ENCODE measurements at places on chromosomes 2 and 18.

- DNase-seq = no peak
Observed at GRCh38 chr18:76679259-76679658, 143.1 kb upstream of the ZNF236 start.

DNA sequence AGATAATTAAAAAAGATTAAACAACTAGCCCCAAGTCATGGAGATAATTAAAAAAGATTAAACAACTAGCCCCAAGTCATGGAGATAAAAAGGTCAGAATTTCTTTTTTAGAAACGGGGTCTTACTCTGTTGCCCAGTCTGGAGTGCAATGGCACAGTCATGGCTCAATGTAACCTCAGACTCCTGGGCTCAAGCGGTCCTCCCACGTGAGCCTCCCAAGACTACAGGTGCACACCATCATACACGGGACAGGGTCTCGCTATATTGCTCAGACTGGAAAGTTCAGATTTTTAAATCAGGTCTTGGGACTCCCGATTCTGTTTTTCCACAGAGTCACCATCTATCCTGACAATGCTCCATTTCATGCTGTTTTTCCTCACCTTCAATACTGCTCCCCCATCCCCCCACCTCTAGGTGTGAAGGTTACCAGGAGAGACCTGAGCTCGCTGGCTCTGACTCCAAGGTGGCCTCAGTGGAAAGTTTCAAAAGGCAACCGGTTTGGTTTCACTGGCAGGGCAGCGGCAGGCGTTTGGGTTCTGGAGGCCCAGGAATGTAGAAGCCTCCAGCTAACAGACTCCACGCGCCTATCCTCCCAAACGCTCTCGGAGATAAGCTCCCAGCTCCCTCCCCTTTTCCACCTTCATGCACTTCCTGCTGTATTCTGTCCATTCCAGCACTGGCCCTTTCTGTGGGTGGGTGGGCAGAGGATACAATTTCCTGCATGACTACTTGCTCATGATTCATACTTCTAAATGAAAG, 2.9 kb upstream of the SEMA4C start:
- no peak for DNase-seq

GRCh38 chr2:44902217-44903137, 39.0 kb upstream of the SIX3 start:
- no peak for DNase-seq

DNA sequence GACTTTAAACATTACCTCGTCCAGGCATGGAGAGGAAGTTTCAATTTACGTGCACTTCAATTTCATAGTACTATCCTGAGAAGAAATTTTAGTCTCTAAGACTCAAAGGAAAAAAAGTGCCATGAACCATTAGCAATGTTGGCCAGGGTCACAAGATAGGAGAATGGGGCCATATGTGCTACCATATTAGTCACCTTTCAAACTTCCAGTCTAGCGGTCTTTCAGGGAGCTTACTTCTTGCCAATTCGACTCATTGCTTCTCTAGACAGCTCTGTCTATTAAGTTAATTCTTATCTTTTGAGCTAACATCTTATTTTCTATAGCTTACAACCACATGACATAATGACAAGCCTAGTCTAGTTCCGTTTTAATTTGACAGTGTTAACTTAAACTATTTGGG, 129.1 kb downstream of the ANKRD44 start:
- DNase-seq = no peak

DNA sequence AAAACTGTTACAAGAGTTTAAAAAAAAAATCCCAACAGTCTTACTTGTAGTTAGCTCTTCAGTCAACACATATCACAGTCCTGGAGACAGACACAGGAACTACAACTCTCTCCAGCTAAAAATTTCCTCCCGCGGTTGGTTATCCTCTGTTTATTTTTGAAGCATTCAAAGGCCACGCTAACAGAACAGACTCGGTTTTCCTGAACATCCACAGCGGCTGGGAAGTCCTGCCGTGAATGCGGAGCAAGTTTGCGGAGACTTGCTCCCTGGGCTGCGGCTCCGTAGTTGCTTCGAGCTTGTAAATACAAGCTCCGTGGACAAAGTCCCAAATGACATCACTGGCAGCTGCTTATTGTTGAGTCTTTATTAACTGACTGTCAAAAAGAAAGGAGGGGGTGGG, at the start of gene NCKAP5:
Gene NCKAP5, minus strand, starts transcription at position 292 of the 400 bp plus-strand sequence. CDS start 50,937 bp downstream, outside the sequence.
- DNase-seq = peak; percentile 9

- no peak for DNase-seq
Observed at GRCh38 chr18:69432847-69433246, 32.2 kb downstream of the DOK6 start.
